ENCODE measurements at places on chromosomes 16 and 17.
A peak's percentile ranks its signal among the peaks of the same experiment; 100 is the strongest.

DNA sequence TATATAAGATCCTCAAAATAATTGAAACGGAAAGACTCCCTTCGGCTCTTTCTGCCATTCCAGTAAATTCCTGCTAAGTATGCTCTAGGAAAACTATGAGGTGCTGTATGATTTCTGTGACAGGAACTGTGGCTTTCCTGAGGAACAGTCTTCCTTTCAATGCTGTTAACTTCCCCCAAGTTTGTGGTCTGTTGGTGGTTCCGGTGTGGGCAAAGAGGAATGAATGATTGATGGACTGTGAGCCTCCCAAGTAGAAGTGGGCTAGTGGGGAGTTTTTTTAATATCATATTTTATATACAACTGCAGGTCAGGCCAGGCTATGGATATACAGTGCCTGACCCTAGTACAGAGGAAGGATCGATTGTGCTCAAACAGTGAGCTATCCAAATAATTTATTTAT, 560.7 kb upstream of the RBFOX1 start:
- H3K4me1 ChIP-seq = no peaks in the 10 kb centered on the region
- H3K36me3 ChIP-seq = no peaks in the 10 kb centered on the region
- DNase-seq = no peak
- H3K27me3 ChIP-seq = no peaks in the 10 kb centered on the region
- H3K4me3 ChIP-seq = no peak overlapping the region
- H3K27ac ChIP-seq = no peak overlapping the region

DNA sequence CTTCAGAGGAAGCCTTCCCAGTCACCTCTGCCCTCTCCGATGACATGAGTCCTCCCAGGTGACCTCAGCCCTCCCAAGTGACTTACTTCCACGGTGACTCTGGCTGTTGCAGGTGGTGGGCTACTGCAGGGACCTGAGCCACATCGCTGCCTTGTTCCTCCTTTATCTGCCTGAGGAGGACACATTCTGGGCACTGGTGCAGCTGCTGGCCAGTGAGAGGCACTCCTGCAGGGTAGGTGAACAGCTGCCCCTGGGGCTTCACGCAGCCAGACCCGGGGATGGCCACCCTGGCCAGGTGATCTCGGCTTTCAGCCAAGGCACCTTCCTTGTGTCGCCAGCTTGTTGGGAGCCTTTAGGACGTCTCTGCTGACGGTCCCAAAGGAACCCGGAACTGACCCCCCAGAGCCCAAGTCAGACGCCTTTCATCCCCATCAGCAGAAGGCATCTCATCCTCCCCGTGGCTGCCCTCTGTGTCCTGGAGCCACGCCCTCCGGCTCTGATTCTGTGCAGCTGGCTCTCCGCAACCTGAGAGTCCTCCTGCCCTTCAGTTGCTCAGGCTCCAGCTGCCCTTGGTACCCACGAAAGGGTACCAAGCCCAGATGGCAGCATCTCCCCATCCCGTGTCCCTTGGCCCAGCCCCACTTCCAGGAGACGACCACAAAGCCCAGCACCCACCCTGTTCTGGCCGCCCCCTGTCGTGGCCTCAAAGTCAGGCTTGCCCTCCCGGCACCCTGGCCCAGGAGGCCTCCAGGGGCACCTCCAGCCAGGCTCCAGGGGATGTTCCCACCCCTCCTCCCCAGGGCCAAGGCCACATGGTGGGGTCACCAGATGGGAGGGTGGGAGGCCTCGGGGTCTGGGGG, 81.7 kb downstream of the GOSR1 start:
- DNase-seq = no peak
- H3K36me3 ChIP-seq = no peaks in the 10 kb centered on the region
- no peak overlapping the region for H3K27ac ChIP-seq
- no peaks in the 10 kb centered on the region for H3K27me3 ChIP-seq
- H3K4me1 ChIP-seq = peaks cover 6% of the 10 kb centered on the region

DNA sequence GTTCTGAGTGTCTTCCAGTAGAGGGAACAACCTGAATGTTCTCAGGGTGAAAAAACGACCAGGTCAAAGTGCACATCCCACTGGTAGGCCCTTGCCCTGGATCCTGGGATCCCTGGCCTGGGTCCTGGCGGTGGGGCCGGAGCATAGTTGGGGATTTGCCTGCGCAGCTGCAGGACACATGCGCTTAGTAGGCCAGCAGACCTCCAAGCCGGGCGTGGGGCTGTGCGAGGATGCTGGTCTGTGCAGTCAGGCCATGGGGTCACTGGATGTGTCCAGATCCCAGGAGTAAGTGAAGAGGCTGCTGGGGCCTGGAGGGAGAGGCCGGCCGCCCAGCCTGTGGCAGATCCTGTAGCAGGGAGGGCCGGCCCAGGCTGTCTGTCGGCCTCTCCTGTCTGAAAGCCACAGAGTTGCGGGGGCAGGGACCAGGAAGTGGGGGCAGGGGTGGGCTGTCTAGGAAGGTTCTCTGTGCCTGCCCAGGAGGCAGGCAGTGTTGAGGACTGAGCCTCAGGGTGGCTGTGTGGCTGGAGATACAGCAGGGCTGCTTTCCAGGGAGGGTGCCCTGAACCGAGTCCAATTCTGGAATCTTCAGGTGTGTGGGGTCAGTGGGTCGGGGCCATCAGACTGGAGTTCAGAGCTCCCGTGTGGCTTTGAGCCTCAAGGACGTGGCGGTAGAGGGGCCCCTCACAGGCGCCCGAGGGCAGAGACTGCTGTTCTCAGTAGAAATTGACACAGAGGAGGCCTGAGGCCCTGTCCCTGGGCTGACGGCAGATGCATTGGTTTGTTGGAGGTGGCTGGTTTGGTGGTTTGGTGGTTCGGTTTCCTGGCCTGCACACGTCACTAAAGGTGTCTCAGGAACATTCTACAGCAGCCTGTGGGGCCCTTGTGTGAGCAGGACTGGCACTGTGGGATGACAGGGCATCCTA, 17.2 kb upstream of the NUDT16L1 start:
- peak; percentile 84 for DNase-seq

GRCh38 chr16:27311448-27311830, 2.3 kb upstream of the IL4R start:
- H3K27me3 ChIP-seq = no peaks in the 10 kb centered on the region
- no peak overlapping the region for H3K27ac ChIP-seq
- H3K4me1 ChIP-seq = peaks cover 37% of the 10 kb centered on the region
- H3K4me3 ChIP-seq = no peak overlapping the region
- DNase-seq = no peak

GRCh38 chr16:3756113-3756512, 38.8 kb upstream of the TRAP1 start:
- DNase-seq = no peak
- H3K4me1 ChIP-seq = peaks cover 7% of the 10 kb centered on the region
- H3K27me3 ChIP-seq = no peaks in the 10 kb centered on the region
- H3K36me3 ChIP-seq = peaks cover 6% of the 10 kb centered on the region
- no peak overlapping the region for H3K4me3 ChIP-seq
- H3K27ac ChIP-seq = no peak overlapping the region

GRCh38 chr16:872436-873242, 72.1 kb upstream of the GNG13 start:
- DNase-seq = no peak
- no peak overlapping the region for H3K4me3 ChIP-seq

DNA sequence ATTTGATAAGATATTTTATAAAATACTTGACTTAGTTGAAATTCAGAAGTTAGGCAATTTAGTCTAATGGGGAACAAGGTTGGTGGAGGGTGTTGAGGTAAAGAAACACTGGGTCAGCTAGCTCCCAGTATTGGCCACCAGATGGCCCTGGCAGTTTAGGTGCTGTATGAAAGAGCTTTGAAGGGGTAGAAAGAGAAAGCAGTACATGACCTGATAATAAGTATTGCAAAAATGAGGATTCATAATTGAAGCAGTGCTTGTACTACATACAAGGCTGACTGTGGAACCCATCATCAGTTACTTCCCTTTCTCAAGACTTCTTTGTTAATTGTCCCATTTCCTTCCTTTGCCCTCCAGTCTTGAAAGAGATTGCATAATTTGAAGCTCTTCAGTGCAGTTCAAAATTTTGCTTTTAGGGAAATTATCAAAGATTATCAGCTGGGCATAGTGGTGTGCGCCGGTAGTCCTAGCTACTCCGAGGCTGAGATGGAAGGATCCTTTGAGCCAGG, 29.4 kb downstream of the TANC2 start:
- DNase-seq = peak; percentile 38
- H3K4me3 ChIP-seq = no peak overlapping the region
- peaks cover 9% of the 10 kb centered on the region for H3K4me1 ChIP-seq

GRCh38 chr16:86156155-86156554, 257.2 kb downstream of the IRF8 start:
- H3K4me3 ChIP-seq = no peak overlapping the region
- H3K27ac ChIP-seq = no peak overlapping the region
- DNase-seq = no peak
- H3K36me3 ChIP-seq = peaks cover 4% of the 10 kb centered on the region
- H3K4me1 ChIP-seq = no peaks in the 10 kb centered on the region
- peaks cover 8% of the 10 kb centered on the region for H3K27me3 ChIP-seq

GRCh38 chr16:56108056-56108471, 83.2 kb upstream of the GNAO1 start:
- H3K4me1 ChIP-seq = no peaks in the 10 kb centered on the region
- H3K36me3 ChIP-seq = no peaks in the 10 kb centered on the region
- H3K4me3 ChIP-seq = no peak overlapping the region
- H3K27ac ChIP-seq = no peak overlapping the region

DNA sequence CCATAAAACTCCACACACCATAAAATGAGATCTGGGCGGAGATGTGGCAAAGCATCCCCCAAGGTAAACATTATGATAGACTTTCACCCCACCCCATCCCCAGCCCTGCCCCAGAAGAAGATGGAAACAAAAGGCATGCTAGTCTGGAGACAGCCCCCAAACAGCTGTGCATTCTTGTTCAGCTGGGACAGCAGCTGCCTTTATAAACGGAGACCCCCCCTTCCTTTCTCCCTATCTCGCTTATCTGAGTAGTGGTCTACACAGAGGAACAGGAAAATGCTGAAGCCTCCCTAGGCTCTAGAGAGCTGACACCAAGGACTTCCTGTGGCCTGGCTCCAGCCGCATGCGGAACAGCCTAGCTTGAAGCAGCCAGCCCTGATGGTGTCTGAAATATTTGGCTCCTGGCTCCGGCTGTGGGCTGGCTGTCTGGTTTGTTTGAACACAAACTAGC, 190.3 kb upstream of the ANKFN1 start:
- no peak overlapping the region for H3K27ac ChIP-seq
- peaks cover 18% of the 10 kb centered on the region for H3K27me3 ChIP-seq
- no peak for DNase-seq
- H3K4me1 ChIP-seq = no peaks in the 10 kb centered on the region
- H3K4me3 ChIP-seq = no peak overlapping the region

DNA sequence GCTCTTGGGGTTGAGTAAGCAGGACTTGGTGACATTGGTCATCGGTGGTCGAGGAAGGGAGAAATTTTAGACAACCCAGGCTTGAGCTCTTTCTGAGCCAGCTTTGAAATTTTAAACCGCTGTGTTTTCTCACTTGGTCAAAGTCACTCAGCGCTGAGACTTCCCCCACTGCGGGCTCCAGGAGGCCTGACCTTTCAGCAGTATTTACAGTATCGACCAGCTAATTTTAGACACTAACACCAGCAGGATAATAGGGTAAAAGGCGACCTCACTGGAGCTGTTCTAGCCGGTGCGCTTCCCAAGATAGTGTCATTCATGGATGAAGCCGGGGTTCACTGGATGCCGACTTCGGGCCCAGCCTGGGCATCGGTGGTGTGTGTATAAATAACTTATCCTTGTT, 29.7 kb upstream of the WSCD1 start:
- no peak for DNase-seq
- H3K4me1 ChIP-seq = no peaks in the 10 kb centered on the region
- H3K4me3 ChIP-seq = no peak overlapping the region
- no peak overlapping the region for H3K27ac ChIP-seq
- H3K27me3 ChIP-seq = peaks cover 6% of the 10 kb centered on the region
- H3K36me3 ChIP-seq = no peaks in the 10 kb centered on the region

- no peak for DNase-seq
- H3K4me3 ChIP-seq = no peak overlapping the region
- H3K27me3 ChIP-seq = no peaks in the 10 kb centered on the region
- no peak overlapping the region for H3K27ac ChIP-seq
- H3K36me3 ChIP-seq = no peaks in the 10 kb centered on the region
These were observed 24.2 kb downstream of the ORC6 start for GRCh38 chr16:46713634-46714033.

DNA sequence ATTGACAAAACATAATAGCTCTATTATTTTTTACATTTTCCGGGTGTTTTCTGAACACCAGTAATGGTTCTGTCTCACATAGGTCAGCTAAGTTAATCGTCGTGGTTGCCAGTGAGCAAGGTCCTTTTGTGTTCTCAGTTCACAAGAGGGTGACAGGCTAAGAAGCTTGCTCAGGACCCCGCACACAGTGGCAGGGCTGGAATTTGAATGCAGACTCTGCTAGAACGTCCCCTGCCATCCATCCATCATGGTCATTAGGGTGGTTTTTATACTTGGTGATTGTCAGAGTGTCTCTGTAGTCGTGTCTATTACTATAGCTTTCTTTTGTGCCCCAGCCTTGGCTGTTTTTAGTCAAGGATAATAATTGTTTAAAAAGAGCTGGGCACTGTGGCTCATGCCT, 176.2 kb downstream of the SNX29 start:
- H3K27ac ChIP-seq = no peak overlapping the region
- no peak for DNase-seq

GRCh38 chr16:24346734-24347133, 90.6 kb downstream of the CACNG3 start:
- H3K27me3 ChIP-seq = peaks cover 13% of the 10 kb centered on the region
- no peak overlapping the region for H3K4me3 ChIP-seq
- peaks cover 17% of the 10 kb centered on the region for H3K4me1 ChIP-seq
- no peak for DNase-seq
- no peak overlapping the region for H3K27ac ChIP-seq

GRCh38 chr17:19579867-19580565, 46.4 kb downstream of the SLC47A1 start:
- H3K4me1 ChIP-seq = peaks cover 5% of the 10 kb centered on the region
- H3K4me3 ChIP-seq = peak overlapping the region; percentile 57
- H3K27ac ChIP-seq = no peak overlapping the region
- H3K27me3 ChIP-seq = peaks cover 13% of the 10 kb centered on the region

DNA sequence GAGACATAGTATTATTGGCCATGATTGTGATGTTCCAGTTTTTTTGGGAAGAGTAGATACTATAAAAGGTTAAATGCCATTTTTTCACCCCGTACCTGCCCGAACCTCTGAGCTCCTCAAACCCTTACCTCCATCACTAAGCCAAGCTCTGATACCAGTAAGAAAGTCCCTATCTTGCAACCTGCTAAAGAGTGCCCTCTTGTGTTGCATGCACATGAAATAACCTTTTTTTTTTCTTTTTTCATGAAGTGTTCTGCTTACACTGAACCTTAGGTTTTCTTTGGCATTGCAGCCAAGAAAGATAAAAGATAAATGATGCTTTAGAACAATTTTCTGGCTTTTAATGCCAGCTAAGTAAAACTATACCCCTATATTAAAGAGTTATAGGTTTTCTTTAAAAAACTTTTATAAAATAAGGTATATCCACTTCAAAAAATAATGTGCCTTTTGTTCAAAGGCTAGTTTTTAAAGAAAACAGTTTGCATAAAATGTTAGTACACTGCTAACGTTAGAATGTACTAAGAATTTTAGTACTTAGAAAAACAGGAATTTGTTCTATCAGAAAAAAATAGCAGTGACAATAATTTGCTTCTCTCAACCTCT, 295.3 kb upstream of the PMFBP1 start:
- H3K4me3 ChIP-seq = no peak overlapping the region
- H3K27ac ChIP-seq = no peak overlapping the region
- DNase-seq = no peak
- no peaks in the 10 kb centered on the region for H3K4me1 ChIP-seq

All from activated T-cell treated with anti-CD3 and anti-CD28 coated beads, Interleukin-2, amount 50 U/mL, for 72 hours (primary cell).